ENCODE measurements at places on chromosomes 2 and 18. TPM values are rescaled to one million over a fixed set of nuclear protein-coding genes. Genes with fewer than 3 reads are reported as not detected.

GRCh38 chr18:35620765-35621164 is 39.2 kb downstream of the GALNT1 start:
- DNase-seq, result no peak

DNA sequence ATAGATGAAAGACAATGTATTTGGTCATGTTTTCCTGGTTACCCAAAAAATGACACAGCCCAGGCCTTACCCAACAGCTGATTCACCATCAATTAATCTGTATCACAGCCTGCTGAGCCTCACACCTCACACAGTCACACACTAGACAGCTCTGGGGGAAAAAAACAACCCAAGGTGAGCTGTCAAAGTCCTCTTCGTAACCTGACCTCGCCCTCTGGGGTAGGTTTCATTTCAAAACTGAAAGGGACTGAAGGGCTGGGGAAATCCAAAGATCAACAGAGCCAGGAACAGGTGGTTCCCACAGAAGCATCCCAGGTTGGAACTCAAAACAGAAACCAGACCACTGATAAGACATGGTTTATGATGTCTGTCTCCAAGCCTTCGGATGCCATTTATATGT is 18.2 kb upstream of the PCBP1 start:
- no peak for DNase-seq

GRCh38 chr2:217886720-217887309 is 116.0 kb downstream of the TNS1 start:
- DNase-seq, result peak; percentile 74

GRCh38 chr2:40178971-40179370 is 272.9 kb downstream of the SLC8A1 start:
- no peak for DNase-seq

Gene LBH
- 163 TPM for total RNA-seq

- no peak for DNase-seq
These were observed 194.9 kb downstream of the TWIST2 start for GRCh38 chr2:239042551-239043320.

DNA sequence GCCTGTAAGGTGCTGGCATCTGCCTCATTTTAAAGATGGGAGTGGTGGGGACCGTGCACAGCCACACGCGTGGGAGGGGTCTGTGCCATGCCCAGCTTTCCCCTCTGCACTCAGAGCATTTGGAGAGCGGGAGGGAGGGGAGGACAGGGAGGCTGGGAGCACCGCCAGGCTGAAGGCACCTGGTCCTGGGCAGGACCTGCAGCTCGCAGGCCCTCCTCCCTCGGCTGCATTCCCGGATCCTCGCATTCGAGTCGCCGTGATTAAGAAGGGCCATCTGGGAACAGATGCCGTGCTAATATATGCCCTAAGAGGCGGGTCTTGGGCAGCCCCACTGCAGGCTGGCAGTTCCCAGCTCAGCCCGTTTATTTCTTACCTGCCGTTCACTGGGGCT is 84.0 kb downstream of the PTGR3 start:
- DNase-seq, result no peak

- DNase-seq, result no peak
These were observed 65.4 kb downstream of the TRIP12 start for GRCh38 chr2:229856413-229856812.

Gene TMEM37
- not detected for total RNA-seq

Gene GATA6
- 3.5 TPM for total RNA-seq

Gene GBX2
- 13.0 TPM for total RNA-seq

Gene IL1RL1
- not detected for total RNA-seq

Gene MALT1
- 24.0 TPM for total RNA-seq

- peak; percentile 33 for DNase-seq
These were observed 45.9 kb upstream of the ASB1 start for GRCh38 chr2:238380785-238381184.

Gene C2orf66
- 0.05 TPM for total RNA-seq
